ENCODE measurements at places on chromosomes 2 and 18.

- no peak for DNase-seq
Measured at GRCh38 chr2:95232232-95232631, 24.9 kb downstream of the ZNF892 start.

DNA sequence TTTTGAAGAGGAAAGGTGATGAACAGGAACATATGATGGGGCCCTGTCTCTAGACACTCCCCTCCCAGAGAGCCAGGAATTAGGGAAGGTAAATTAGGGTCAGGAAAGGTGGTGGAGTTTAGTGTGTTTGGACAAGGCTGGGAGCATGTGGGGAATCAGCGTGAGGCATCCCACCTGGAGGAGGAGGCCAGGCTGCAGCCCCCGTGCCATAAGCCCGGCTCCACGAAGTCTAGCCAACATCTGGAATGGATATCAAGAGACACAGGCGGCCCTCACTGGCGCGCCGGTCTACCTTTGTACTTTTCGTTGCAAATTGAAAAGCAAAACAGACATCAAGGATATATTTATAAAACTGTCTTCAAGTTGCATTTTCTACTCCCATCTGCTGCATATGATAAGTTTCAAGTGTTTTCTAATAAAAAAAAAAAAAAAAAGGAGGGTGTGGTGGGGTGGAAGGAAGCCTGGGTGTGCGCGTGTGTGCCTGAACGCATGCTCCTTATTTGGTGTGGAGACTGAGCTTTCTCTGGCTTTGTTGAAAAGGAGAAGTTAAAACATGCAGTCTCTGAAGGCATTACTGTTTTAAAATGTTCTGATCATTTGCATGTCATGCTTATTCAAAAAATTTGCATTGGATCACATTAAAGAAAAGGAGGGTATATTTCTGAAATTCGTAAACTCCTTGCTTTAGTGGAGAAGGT is 546.7 kb upstream of the ID2 start:
- no peak for DNase-seq

- DNase-seq = no peak
Measured at GRCh38 chr2:242015108-242016065, 145.9 kb downstream of the RTP5 start.

- no peak for DNase-seq
Measured at GRCh38 chr2:232420463-232421188, 14.0 kb downstream of the ALPG start.

GRCh38 chr2:101571951-101572350 is 97.0 kb upstream of the RFX8 start:
- no peak for DNase-seq

DNA sequence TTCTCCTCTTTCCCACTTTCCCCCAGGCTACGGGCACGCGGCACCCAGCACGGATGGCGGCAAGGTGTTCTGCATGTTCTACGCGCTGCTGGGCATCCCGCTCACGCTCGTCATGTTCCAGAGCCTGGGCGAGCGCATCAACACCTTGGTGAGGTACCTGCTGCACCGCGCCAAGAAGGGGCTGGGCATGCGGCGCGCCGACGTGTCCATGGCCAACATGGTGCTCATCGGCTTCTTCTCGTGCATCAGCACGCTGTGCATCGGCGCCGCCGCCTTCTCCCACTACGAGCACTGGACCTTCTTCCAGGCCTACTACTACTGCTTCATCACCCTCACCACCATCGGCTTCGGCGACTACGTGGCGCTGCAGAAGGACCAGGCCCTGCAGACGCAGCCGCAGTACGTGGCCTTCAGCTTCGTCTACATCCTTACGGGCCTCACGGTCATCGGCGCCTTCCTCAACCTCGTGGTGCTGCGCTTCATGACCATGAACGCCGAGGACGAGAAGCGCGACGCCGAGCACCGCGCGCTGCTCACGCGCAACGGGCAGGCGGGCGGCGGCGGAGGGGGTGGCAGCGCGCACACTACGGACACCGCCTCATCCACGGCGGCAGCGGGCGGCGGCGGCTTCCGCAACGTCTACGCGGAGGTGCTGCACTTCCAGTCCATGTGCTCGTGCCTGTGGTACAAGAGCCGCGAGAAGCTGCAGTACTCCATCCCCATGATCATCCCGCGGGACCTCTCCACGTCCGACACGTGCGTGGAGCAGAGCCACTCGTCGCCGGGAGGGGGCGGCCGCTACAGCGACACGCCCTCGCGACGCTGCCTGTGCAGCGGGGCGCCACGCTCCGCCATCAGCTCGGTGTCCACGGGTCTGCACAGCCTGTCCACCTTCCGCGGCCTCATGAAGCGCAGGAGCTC is 35.4 kb downstream of the KCNK3 start:
- DNase-seq = no peak

GRCh38 chr2:86003104-86003503 is 102.6 kb downstream of the POLR1A start:
- no peak for DNase-seq

DNA sequence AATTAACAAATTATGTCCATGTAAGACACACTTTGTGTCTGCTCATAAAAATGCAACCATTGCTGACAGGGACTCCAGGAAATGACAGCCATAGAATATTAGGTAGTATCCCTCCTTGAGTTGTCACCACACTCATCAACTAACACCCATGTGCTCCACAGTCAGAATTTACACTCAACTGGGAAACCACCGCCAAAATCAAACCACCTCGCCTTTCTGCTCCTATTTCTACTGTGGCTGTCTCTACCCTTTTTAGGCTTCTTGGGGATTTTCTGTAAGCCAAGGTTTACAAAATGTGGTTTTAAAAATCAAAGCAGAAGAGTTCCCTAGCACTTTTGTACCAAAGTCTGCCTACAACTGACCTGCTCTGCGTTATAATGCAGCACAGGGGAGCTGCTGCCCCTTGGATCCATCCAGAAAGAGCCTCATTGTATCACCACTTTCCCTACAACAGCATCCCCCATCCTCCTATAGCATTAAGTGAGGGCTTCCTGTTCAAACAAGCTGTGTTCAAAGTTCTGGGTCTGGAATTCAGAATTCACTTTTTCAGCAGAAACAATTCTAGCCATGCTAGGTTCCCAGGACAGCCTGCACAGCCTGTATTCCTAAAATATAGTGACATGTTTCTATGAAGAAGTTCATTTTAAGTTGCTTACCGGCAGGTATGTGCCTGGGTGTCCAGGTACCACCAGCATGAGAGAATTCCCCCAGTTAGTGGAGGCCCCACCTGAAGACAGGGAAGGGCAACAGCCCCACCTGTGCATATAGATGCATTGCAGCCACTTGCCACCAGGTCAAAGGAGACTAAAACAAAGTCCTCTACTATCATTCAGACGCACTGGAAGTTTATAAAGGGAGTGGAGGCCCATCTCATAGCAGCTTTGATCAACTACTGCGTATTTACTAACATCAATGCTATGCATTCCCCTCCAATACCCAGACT is 104.3 kb downstream of the MYO5B start:
- no peak for DNase-seq

GRCh38 chr2:113829761-113830160 is 60.1 kb upstream of the ACTR3 start:
- DNase-seq = no peak

DNA sequence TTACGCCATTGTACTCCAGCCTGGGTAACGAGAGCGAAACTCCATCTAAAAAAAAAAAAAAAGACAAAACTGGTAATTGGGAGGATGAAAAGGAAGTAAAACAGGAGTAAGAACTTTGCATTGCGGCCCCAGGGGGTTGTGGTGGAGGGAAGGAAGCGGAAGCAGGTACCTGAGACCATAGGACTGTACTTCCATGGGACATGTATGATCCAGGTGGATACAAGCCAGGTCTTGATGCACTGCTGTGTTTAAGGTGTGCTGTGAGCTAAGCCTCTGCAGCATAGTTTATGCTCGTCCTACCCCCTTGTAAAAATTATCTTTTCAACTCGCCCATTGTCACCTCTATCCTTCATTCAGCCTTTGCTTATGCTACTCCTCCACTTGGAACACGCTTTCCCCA is 23.7 kb downstream of the FBXO36 start:
- DNase-seq = no peak

DNA sequence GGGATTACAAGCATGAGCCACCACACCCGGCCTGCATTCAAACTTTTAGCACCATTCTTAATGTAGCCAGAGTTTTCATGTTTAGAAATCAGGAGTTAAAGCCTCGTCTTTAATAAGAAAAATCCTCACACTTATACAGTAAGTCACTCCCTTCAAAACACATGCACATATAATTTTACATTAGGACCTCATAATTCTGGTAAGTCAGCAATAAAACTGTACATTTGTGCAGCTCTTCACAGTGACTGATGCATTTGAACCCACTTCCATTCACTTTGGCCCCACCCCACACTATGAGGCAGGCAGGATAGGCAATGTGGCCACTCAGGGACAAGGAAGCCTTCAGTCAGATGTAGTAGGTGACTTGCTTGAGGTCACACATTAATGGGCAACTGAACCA is 141.7 kb upstream of the SIX3 start:
- no peak for DNase-seq

GRCh38 chr2:231886071-231886681 is 40.0 kb downstream of the NPPC start:
- no peak for DNase-seq

DNA sequence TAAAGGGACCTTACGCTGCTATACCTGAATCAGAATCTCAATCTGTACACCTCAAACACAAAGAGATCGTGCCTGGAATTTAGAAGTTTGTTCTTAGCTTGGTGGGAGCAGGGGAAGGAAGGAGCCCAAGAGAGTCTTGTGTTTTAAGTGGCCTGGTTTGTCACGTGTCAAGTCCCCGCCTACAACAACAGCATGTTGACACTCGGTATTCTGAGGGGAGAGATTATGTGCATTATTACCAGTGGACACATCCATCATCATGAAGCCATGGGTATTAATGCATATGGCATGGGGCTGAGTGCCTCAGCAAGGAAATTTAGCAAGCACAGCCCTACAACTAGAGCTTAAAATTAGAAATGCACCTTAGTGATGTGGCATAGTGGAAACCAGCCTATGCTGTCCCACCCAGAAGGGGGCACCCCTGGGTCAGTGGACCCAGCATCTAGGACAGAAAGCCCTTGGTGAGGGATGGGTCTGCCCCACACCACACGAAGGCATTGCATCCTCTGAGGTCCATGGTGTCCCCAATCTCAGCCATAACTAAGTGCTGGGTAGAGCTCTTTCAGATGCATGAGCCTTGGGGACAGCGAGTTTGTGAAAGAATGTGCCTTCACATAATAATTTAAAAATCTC is 138.7 kb downstream of the MGAT5 start:
- DNase-seq = no peak

GRCh38 chr2:30266051-30266621 is 34.8 kb downstream of the LBH start:
- DNase-seq = no peak

All from omental fat pad (tissue), 4 donors.